Heart right ventricle (tissue), 16 donors: ENCODE measurements at places on chromosomes 2 and 18. TPM values are rescaled to one million over a fixed set of nuclear protein-coding genes. Genes with fewer than 3 reads are reported as not detected.

DNA sequence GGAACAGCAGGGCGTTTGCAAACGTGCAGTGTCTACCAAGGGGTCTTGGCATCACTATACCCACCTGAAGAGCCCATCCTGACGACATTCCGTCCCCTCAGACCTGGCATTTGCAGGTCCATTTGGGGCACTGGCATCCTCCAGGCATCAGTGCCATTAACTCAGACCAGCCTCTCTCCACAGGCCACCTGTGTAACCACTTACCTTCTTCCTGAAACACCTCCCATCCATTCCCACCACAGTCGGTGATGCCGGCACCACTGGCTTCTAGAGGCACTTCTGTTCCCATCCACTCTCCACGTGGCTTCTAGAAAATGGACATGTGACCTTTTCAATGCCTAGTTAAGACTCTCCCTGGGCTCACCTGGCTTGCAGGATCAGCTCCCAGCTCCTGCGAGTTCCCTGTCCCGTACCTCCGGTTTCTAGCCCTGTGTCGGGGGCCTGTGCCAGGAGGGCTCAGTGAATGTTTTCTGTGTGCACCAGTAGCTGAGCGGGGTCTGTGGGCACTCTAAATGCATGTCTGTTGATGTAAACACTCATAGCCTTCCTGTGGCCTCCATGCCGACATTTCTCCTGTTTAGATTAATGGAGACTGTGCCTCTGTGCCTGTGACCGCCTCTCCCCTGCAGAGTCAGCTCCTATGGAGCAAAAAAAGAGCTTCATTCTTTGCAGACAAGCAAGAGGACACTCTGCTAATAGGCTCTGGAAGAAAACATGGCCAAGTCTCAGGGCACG is 458.0 kb upstream of the HS6ST1 start:
- no peak for DNase-seq

DNA sequence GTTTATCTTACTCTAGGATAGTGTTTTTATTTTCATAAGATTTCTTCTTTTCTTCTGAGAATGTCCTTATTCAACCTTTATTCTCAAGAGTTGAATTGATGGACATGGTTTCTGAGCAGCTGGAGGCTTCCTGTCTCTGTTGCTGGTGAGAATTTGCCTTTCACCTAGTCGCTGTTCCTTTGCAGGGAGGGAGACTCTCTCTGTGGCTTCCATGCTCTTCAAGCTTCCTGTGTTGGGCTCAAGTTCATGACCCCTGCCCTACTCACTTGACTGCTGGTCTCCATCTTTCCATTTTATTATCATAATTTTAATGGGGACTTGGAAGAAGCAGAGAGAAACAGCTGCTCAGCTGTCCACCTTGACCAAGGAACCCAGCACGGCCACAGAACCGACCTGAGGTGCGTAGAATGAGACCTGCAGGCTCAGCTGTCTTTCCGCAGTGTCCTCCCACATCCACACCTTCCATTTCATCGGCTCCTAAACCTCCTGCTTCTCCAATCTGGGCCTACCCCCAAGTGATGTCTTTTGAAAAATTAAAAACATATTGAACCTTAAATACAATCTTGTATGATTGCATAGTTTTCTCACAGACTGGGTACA is 24.2 kb downstream of the TMEM18 start:
- DNase-seq, result no peak

MRO gene
- polyA plus RNA-seq, result 0.22 TPM

DNA sequence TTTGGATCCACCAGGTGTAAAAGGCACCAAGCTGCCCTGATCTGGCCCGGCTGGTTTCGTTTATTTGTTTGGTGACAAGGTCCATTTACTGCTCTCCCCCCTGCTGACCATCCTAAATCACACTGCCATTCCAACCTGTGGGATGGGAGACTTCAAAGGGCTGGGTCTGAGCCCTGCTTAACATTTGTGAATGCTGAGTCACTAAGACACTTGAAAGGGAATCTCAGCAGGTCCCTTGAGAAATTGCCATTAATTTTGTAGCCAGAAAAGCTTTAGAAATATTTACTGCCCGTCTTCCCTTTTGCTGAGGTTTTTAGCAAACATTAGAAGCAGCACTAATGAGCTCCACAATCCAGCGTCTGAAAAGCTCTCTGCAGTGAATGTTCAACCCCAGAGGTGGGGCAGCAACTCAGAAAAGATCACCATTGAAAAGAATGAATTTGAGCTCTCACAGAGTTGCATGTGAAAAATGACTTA is 133.8 kb downstream of the ARL4C start:
- no peak for DNase-seq

GRCh38 chr2:3779496-3780049 is 76.2 kb downstream of the DCDC2C start:
- DNase-seq, result no peak

GRCh38 chr18:9283791-9284190 is 50.8 kb upstream of the TWSG1 start:
- DNase-seq, result no peak

GRCh38 chr2:74691929-74692328 is 37.9 kb downstream of the SEMA4F start:
- DNase-seq, result no peak

GRCh38 chr2:67241453-67241852 is 155.7 kb upstream of the ETAA1 start:
- DNase-seq, result no peak

DNA sequence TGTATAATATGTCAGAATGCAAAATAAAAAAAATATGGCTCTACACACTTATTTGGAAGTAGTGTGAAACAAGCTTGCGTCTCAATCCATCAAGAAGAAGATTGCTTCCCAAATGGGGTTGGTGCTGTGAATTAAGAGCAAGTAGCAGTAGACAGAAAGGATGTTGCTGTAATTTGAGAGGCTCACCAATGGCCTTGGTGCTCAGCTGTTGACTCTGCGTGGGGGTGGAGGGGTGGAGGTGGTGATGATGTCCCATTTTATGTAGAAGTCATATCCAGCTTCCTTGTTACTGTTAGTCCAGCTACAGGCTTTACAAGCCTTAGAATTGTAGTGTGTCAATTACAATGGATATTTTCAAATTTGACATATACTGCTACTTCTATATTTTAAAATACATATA is 223.4 kb upstream of the RND3 start:
- DNase-seq, result no peak

DNA sequence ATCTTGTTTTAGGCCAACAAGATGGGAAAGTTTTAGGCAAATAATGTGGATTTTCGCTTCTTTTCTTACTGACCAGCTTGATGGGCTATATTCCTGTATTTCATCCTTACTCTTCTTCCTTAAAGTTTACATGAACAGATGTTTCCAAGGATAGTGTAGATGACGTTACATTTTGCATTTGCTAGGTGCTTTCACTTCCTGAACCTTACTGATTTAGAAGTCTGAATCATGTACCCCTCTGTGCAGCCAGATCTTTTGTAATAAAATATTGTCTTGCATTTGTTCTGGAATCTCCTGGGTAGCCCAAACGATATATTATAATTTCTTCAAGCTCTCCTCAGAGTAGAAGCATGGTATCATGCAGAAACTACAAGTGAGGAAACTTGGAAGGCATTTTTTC is 93.4 kb downstream of the CALCRL start:
- no peak for DNase-seq

EPAS1 gene
- polyA plus RNA-seq, result 119 TPM

KCNG2 gene
- polyA plus RNA-seq, result 0.25 TPM

- DNase-seq, result no peak
Measured at GRCh38 chr2:120219291-120219690, 3.9 kb downstream of the TMEM185B start.

GRCh38 chr2:152861349-152861942 is 143.0 kb downstream of the ARL6IP6 start:
- DNase-seq, result peak; percentile 11

GRCh38 chr2:37570773-37571586 is 100.5 kb downstream of the CDC42EP3 start:
- DNase-seq, result no peak

GRCh38 chr2:71474744-71475397 is 21.5 kb downstream of the DYSF start:
- DNase-seq, result no peak

DNA sequence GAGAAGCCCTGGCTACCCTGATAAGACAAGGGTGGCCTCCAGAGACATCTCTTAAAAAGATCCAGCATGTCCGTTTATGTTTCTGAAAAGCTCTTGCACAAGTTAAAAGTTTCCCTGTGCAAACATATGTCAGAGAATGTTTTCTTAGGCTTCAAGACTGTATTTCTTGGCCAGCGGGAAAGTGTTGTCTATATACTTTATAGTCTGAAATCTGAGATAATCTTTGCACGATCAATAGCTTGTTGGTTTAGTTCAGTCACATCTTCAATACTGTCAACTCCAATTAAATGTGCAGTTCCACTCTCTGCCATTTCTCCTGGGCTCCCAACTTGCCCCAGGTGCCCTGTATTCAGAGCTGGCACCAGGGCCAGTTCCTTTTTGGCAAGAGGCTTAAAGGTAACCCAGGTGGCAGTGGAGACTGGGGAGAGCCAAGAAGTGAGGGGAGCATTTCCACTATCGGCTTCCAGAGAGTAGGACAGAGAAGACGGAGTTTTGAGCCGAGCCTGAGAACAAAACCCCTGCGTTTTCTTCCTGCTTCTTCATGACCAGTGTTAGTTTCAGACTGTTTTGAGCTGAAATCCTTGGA is 64.4 kb downstream of the ACOXL start:
- DNase-seq, result no peak

DAW1 gene
- 0.22 TPM for polyA plus RNA-seq

GRCh38 chr2:233058717-233059546 is 1.2 kb upstream of the INPP5D start:
- DNase-seq, result no peak

TMEM37 gene
- polyA plus RNA-seq, result 1.2 TPM

DNA sequence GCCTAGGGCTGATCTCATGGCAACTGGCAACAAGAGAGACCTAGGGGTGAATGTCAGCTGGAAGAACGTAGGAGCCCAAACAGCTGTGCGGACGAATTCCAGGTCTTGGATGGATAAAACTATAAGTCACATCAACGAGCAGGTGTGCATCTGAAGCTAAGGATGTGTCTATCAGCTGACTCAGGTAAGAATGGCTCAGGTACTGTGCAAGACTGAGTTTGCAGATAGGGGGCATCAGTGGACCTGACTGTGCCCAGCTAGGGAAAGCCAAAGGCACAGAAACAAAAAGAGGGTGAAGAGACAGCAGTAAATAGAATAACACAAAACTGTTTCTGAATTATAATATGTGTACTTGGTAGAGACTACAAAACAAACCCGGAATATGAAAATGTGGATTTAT is 357.3 kb downstream of the ZEB2 start:
- DNase-seq, result no peak

DNA sequence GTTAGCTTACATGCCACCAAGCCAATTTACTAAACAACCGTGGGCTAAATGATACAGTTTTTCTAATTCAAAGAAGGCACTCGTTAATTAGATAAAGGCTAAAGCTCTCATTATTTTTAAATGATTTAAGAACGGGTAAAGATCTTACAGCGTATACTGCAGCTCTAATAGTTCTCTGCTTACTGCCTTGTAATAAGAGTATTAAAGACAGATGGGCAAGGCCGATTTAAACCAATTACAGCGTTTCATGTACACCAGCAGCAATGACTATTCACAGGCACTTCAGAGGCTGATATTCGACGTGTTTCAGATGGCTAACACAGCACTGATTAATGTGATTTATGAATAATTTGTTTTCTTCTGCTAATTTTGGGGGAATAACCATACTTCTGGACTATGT is 259.3 kb downstream of the ZNF407 start:
- DNase-seq, result no peak
